ENCODE measurements at places on chromosomes 11 and 22. TPM values are rescaled to one million over a fixed set of nuclear protein-coding genes. Genes with fewer than 3 reads are reported as not detected.
A peak's percentile ranks its signal among the peaks of the same experiment; 100 is the strongest.

- no peak for DNase-seq
Observed at GRCh38 chr11:128416976-128417375, 170.4 kb downstream of the ETS1 start.

DNA sequence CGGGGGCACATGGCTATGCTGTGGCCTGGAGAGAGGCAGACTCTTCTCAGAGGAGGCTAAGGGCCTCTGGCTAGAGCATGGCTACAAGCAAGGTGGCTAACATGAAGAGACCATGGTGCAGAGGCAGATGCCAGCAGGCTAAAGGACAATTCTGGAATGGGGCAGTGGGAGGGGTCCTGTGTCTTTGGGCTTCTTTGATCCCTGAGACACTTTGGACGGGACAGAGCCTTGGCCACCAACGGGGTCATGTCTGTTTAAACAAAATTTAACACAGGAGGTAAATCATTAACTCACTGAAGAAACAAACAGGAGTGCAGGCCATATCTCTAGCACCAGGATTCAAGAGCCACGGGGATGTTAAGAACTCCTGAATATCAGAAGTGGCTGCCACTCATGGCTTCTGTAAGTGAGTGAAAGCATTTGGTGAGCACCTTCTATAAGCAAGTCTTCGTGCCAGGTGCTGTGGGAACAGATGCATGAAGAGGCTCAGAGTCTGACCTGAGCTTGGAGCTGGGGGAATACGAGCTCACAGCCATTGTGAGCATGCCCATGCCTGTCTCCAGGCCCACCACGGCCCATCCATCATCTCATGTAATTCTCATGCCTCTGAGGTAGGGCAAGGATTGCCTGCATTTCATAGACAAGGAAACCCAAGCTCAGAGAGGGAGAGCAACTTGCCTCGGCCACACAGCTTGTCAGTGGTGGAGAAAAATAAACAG is 18.3 kb upstream of the ZNRF3 start:
- no peak for DNase-seq

DNA sequence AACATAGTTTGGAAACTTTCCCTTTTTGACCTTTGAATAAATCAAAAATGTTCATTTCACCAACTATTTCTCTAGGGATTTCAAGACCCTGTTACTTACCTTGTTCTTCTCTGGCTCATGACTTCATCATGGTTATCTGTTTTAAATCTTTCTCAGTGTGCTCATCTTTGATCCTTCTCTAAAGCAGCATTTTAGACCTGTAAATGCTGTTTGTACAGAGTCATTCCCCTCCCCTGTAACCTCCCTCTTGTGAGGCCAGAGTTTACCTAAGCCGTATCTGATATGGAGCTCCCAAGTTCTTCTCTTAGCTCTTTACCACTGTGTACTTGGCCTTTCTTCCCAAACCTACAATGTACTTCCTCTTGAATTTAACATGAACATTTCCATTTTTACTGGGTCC is 56.0 kb downstream of the ACER3 start:
- no peak for DNase-seq

DNA sequence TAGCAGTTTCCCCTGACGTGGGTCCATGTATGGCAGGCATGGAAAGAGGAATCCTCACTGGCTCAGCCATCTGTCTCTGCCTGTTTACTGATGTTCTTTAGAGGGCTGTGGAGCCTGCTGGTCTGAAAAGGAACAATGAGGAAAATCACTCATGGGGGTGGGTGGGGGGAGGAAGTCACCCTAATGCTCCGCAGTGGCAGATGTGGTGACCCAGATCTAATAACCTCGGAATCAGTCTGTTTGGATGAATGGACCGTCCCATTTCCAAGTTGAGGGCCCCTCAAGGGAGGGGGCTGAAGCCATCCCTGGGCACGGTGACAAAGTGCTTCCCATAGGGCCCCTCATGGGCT is 4.4 kb downstream of the BCR start:
- no peak for DNase-seq

DNA sequence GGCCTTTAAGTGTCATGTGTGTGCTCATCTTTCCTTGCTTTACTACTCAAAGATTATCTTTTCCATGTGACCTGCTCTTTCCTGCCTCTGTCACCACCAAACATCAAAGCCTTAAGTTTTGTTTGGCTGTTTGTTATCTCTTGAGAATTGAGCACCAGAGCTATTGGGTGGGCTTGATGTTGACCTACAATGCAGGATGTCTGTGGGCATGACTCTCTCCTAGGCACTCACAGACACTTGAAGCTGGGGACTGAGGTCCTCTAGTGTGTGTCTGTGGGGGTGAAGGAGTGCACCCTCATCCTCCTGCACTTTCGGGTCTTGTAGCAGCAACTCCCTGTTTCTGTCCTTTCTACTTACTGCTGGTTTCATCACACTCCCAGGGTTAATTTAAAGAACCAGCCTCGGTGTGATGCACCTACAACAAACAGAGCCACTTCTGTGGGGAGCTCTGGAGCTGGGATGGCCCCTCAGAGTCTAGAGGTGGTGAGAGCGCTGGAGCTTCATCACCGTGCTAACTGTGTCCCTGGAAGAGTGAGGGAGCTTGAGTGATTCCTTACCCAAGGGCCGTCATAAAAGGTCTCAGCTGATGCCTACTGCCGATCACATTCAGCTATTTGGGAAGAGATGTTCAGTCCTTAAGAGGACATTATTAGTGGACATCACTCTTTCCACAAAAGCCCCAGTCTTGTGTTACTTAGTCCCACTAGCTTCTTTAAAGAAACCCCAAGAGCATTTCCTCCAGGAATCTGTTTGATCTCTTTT is 56.3 kb downstream of the LRRC74B start:
- no peak for DNase-seq

DNA sequence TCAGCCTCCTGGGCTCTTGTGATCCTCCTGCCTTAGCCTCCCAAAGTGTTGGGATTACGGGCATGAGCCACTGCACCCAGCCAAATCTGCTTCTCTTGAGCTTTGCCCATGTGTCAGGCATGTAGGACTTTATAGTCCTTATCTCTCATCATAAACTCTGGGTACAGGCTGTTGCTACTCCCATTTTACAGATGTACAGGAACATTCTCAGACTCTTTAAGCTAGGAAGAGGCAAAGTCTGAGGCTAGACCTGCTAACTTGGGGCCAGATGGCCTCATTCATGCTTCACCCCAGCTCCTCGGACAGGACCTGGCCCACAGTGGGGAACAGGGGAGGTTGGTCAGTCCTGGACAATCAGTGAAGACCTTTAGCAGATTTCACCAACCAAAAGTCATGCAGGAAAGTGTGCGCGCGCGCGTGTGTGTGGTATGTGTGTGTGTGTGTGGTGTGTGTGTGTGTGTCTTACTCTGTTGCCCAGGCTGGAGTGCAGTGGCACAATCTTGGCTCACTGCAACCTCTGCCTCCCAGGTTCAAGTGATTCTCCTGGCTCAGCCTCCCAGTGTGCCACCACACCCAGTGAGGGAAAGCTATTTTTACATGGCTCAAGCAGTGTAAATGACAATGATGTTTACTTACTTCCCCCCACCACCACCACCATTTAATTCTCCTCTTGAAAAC is 23.8 kb downstream of the YDJC start:
- DNase-seq = no peak

GRCh38 chr22:30694640-30695350 is at the start of gene OSBP2:
TSS of gene OSBP2 (plus strand) at chr22:30694874. CDS start at chr22:30694910, 36 bp downstream.
- DNase-seq = no peak

GRCh38 chr11:86704710-86705109 is 32.3 kb upstream of the ME3 start:
- no peak for DNase-seq

GAB4 gene
- polyA plus RNA-seq = not detected

DNA sequence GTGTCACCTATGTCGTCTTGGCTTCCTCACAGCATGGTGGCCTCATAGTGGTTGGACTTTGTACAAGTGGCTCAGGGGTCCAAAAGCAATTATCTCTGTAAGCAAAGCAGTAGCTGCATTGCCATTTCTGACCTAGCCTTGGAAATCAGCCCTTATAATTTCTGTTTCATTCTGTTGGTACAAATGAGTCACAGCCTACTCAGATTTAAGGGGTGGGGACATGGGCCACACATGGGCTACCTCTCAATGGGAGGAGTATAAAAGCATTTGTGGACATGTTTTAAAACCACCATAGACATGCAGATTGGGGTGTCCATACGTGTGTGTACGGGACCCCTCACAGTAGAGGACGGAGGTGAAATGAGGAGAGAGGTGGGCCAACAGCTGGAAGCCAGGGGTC is 41.6 kb downstream of the CHRDL2 start:
- DNase-seq = no peak

KRTAP5-11 gene
- not detected for polyA plus RNA-seq

AASDHPPT gene
- polyA plus RNA-seq = 91.3 TPM

OR4A16 gene
- not detected for polyA plus RNA-seq

CASP5 gene
- not detected for polyA plus RNA-seq

- no peak for DNase-seq
Observed at GRCh38 chr22:19576460-19577421, 52.5 kb upstream of the CLDN5 start.

- DNase-seq = no peak
Observed at GRCh38 chr22:43535336-43535735, 123.5 kb downstream of the MPPED1 start.

DNA sequence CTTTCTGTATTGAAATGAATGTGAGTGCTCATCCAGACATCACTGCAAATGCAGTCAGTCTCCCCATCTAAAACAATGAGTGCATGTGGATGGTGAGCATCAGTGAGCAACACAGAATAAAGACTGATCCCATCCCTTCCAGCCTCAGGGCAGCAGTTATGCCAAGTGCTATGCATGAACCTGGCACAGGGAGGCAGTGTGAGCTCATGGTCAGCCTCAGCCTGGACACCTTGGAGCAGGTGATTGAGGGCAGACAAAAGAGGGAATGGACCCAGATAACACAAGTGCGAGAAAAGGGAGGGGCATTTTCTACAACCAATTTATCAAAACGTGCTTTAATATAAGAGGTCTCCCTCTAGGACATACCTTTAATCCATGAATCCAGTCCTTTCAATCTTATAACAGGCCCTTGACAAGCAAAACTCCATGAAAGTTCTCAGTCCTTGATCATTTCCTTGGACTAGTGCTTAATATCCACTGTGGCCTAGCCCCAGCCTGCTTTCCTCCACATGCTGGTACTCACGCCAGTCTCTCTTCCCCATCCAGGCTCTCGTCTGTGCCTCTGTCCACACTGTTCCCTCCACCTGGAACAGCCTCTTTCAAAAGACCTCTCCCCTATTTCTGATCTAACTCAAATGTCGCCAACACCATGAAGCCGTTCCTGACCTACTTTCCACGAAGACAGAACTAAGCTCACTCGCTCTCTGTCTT is 50.5 kb upstream of the LRRC55 start:
- peak; percentile 8 for DNase-seq

DNA sequence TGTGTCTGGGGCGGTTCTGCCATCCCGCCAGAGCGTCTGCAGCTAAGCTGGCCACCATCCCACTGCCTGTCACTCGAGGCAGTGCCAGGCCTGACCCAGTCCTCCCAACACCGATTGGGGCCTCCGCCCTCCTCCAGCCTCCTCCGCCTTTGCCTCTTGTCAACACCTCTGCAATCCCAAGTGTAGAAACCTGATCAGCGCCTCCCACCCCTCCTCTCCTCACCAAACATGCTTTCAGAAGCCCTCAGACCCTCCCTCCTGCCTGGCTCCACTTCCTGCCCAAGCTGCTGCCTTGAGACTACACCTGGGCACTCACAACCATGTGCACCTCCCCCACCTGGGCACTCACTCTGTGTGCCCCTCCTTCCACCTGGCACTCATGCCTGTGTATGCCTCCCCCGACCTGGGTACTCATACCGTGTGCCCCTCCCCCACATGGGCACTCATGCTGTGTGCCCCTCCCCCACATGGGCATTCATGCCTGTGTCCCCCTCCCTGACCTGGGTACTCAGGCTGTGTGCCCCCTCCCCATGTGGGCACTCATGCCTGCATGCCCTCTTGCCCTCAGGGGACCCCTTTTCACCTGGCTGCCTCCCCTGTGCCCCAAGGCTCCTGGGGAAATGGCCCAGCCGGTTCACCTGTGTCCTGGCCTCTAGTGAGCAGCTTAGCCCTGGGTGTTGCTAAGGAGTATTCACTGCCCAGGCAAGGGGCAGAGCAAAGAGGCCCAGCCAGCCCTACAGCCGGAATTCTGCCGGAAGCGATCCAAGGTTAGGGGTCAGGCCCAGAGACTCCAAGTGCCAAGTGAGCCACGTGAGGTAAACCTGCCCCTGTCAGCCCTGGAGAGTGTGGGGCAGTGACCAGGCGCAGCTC is 5.5 kb upstream of the IFITM10 start:
- DNase-seq = no peak

- no peak for DNase-seq
Observed at GRCh38 chr11:20351136-20351535, 12.4 kb upstream of the HTATIP2 start.

GRCh38 chr11:85042361-85042760 is 584.8 kb downstream of the DLG2 start:
- DNase-seq = no peak

DBX1 gene
- not detected for polyA plus RNA-seq

DNA sequence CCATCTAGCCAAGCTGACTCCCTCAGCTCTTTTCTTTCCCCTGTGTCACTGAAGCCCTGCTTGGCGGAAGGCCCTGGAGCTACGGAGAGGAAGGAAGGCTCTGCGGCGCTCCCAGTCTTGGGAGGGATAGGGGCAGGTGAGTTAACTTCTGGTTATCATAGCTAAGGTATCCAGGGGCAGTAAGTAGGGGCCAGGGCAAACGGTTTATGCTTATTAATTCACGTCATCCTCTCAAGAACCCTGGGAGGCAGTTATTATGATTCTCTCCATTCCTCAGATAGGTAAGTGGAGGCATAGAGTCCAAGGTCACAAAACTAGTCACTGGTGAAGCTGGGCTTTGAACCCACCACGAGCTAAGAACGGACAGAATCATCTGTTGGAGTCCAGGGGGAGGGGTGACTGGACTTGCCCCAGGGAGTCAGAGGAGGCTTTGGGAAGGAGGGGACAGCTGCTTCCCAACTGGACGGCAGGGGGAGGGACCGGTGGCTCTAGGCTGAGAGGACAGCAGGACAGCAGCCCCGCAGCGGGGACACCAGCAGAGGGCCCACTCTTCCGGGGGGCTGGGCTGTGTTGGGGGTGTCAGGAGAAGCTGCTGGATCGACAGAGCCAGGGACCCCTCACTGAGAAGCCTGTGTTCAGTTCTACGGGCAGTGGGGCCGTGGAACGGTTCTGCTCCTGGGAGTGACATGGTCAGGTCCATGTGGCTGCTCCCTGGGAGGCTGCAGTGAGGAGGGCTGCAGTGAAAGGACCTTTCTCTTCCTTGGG is 3.5 kb downstream of the BAIAP2L2 start:
- no peak for DNase-seq

MS4A1 gene
- 0.64 TPM for polyA plus RNA-seq

SLC3A2 gene
- 190 TPM for polyA plus RNA-seq

GRCh38 chr11:83717537-83717936 is 431.4 kb upstream of the CCDC90B start:
- no peak for DNase-seq

ZP1 gene
- polyA plus RNA-seq = 0.32 TPM

GRCh38 chr11:73598719-73599379 is 937 bp upstream of the FAM168A start:
- no peak for DNase-seq

FOSL1 gene
- polyA plus RNA-seq = 0.24 TPM
